ENCODE measurements at places on chromosomes 2 and 18.

DNA sequence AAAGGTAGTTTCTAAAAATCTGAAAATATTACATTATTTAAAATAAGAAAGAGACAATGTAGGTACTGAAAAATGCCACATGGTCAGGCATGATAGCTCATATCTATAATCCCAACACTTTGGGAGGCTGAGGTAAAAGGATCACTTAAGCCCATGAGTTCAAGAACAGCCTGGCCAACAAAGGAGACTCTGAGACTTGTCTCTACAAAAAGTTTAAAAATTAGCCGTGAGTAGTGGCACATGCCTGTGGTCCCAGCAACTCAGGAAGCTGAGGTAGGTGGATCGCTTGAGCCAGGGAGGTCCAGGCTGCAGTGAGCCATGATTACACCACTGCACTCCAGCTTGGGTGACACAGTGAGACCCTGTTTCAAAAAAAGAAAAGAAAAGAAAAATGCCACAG is 21.8 kb downstream of the ATAD2B start:
- DNase-seq = peak; percentile 7

DNA sequence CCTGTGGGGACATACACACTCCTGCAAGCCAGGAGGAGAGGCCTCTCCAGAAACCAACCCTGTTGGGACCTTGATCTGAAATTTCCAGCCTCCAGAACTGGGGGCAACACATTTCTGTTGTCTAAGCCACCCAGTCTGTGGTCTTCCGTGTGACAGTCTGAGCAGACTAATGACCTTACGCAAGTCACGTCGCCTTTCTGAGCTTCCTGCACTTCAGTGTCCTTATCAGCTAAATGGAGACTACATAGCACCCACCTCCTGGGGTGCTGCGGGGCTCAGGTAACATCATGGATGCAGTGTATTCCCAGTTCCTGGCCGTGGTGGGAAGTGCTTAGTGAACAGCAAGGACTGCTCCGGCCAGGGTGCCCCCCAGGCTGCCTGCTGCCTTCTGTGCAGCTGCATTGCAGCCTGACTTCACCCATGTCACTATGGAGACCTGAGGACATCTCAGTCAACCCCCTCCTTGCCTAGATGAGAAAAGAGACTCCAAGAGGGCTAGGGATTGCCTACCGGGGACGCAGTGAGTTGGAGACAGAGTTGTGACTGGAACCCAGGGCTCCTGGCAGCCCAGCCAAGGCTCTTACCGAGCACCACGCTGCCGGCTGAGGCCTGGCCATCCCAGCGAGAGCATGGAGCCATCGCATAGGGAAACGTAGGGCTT is 61.2 kb upstream of the FZD5 start:
- no peak for DNase-seq

DNA sequence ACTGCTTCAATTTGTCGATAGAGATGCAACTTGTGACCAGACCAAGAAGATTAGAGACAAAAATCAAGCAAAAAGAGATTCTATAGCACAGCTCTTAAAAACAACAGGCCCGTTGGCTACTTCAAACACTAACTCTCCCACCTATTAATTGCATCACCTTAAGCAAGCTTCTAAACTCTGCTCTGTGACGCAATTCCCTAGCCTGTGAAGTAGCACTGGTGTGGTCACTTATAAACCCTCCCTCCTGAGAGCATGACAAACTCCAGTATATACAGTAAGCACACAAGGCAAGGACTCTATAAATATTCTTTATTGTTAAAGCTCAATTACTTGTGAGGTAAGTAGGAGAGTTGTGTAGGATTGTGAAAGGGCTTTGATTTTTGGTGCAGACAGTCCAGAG is 72.3 kb downstream of the CMPK2 start:
- DNase-seq = peak; percentile 60

DNA sequence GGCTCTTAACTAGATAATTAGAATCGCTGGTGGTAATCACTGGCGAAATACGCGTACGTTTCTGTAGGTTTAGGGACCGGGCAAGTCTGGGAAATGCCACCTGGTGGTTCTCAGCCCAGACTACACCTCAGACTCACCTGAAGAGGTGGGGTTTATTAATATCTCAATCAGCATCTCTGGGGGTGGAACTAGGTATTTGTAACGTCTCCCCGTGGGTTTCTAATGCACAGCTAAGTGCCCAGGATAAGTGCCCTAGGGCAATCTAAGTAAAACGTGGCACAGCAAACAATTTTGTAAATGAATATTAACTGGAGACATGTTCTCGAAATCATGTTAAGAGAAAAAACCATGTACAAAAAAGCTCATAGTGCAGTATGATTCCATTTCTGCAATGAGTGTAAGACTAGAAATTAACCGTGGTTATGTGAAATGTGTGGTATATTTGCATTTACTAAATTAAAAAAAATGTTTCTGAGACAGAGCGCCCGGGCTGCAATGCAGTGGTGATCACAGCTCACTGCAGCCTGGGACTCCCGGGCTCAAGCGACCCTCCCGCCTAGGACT is 760 bp upstream of the CNOT11 start:
- DNase-seq = no peak

GRCh38 chr2:205580212-205580987 is 101.9 kb upstream of the NRP2 start:
- DNase-seq = no peak

DNA sequence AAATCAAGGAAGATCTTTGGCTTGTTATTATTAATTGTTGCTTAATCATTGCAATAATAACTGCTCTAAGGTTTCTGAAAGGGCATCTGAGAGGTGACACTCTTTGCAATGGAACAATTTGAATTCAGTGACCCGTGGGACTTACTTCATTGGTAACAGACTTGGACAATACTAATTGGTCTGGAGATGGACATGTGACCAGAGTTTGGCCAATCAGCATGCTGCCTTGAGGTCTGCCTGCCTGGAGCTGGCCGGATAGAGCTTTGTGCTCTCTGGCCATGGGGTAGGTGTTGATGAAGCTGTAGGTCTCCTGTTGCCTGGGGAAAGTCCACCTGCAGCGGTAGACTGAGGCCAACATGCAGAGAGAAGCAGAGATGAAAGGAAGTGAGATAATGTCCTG is 24.0 kb upstream of the VPS4B start:
- DNase-seq = no peak

DNA sequence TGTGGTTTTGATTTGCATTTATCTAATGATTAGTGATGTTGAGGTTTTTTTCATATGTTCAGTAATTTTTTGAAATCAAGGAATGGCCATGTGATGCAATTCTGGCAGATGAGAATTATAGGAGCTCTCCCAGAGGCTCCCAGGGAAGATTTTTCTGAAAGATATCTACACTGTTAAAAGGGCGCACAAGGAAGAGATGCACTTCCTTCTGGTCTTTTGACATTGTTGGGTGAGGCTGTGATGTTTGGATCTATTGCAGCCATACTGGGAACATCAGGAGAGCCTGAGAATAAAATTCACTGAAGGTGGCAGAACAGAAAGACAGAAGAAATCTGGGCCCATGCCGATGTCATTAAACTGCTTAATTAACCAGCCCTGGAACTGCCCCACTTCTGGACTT is 108.5 kb downstream of the DDX1 start:
- DNase-seq = no peak

DNA sequence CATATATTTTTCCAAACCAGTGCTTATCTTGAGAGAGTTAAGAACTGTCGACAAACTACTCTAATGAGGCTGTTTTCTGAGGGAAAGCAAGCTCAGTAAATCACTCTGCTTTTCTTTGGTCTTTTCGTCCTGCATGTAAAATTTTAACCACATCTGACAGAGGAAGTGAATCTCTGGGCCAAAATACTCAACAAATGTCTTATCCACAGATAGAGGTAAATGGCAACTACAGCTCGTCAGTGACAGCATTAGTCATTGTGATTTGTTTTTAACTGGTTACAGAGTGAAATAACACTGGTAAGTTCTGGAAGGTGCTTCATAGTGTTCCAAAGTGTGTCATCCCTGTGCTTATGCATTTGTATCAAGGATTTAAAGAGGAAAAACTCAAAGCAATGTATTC is 82.6 kb upstream of the SLC8A1 start:
- DNase-seq = no peak

DNA sequence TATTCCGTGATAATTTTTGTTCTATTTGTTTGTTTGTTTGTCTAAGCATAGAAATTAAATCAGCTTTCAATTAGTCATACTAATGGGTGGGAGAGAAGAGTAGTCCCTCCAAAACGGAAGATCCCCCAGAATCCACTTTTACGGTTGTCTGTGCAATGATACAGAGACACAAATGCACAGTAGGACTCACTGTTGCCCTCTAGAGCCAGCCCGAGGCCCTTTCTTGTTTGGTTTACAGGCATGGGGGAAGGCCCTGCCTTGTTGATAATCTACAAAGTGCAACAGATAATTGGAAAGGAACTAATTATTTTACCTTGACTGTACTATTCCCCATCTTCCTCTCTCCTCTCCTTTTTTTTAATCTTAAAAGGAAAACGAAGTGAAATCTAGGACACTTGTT is 121.1 kb downstream of the ACOXL start:
- DNase-seq = peak; percentile 57

DNA sequence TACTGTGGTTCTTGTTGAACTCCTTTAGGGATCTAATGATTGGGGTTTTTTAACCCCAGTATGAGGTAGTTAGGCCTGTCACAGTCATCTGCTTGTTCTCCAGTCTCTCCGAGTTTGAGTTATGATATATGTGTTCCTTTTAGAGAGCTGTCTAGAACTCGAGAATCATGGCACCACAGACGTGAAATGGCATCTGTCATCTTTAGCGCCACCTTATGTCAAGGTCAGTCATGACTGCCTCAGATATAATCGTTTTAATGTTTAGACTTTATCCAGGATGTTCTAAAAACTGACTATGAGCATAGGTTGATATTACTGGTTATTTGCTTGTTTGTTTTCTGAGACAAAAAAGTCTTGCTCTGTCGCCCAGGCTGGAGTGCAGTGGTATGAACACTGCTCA is 112.2 kb downstream of the CEP192 start:
- peak; percentile 5 for DNase-seq

DNA sequence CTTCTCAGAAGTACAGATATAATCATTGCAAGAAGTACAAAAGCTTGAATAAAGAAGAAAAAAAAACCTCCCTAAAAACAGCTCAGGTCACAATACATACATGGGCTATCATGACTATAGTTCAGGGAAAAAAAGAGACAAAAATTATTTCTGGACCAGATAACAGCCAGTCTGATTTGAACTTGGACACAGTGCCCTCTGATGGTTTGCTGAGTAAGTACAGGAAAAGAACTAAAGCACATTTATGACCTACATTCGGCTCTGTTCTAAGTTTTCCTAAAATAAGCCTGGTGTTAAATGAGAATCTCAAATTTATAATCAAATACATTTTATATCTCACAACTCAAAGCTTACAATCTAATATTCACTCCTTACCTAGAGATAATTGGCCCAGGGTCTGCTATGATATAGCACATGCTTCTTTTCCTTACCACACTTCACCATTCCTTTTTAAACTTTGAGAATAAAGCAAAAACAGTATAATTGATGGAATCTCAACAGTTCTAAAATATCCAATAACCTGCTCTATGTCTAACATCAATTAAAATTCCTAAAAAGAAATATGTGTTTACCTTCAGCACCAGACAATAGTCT is 81.1 kb downstream of the RAPH1 start:
- peak; percentile 62 for DNase-seq

- no peak for DNase-seq
These were observed 16.2 kb downstream of the SS18 start for GRCh38 chr18:26074246-26074645.

DNA sequence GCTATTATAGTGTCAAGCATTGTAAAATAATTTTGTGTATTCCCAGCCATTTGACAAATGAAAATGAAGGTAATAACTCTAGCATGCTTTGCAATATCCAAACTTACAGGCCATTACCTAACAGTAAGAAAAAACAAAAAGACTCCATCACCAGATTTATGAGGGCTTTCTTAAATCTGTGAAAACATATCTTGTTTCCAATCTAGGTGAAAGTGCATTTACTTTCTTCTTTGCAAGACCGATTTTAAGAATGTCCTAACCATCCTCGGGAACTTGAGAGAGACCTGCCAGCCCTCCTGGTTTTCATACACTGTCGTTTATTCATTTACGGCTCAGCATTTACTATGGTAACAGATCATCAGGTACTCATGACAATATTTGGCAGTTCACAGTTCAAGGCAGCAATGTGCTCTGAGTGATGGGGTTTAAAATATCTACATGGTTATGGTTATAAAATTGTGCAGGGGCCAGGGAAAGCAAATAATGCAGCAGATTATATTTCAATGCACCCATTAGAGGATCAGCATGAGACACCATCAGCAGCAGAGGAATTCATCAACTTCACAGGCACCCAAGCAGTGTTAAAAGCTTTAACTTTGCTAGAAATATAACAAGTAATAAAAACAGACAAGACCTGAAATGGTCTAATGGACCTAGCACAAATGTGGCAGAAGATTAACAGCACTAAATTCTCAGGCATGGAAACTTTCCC is 34.4 kb upstream of the PARD3B start:
- no peak for DNase-seq

DNA sequence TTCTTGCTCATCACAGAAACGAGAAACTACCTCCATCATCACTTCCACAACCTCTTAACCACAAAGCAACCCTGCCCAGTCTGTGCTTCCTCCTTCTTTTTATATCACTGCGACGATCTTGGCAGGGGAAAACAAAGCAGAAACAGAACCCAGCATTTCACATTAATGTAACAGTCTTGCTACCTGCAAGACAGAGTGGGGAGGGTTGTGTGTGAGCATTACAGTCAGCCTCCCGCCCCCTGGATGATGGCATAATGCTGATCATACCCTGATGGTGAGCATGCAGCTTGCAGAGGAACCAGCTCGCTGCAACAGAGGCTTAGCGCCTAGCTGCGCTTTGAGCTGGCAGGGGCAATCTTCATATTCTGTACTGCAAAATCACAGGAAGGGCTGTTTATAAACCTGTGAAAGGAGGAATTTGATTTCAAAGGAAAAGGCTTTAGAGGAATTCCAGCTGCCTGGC is 376.1 kb downstream of the IRS1 start:
- DNase-seq = peak; percentile 85
